ENCODE measurements at places on chromosomes 6 and 20.
A peak's percentile ranks its signal among the peaks of the same experiment; 100 is the strongest.

DNA sequence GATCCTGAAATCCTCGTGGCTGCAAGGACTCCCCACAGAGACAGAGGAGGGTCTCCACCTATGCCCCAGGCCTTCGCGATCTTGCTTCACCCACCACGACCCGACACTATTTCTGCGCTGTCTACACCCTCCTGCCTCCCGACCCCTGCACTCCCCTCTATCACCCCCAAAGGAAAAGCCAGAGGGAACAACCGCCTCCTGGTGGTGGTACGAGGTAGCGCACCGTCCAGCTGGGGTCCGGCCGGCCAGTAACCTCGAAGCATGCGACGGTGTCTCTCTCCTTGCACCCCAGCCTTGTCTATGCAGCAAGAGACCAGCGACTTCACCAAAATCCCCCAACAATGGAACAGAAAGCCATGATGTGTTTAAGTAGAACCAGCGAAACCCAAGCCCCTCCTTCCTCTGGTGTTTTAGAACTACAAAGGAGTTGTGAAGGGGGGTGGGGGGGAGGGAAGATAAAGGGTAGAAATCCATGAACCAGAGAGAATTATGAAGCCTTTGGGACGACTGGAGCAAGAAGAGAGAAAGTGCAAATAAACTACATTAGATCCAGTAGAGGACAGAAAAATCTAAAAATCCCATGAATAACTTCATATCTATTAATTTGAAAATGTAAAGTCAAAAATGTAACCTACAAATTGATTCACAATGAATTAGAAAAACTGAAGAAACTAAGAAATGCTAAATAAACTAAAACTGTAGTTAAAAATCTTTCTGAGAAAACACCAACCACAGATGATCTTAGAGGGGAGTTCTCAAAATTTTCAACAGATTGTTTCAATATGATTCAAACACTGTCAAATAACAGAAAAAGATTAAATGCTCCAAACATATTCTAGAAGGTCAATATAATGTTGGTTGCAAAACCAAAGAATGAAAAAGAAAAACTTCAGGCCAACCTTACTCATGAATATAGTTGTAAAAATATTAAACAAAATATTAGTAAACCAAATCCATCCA is 168.0 kb downstream of the CDK19 start:
- H3K27me3 ChIP-seq, result no peaks in the 10 kb centered on the region
- no peak for DNase-seq
- H3K27ac ChIP-seq, result no peak overlapping the region
- no peak overlapping the region for H3K4me3 ChIP-seq
- H3K36me3 ChIP-seq, result no peaks in the 10 kb centered on the region

- no peak overlapping the region for H3K4me3 ChIP-seq
- H3K27me3 ChIP-seq, result no peaks in the 10 kb centered on the region
- no peak for DNase-seq
- H3K27ac ChIP-seq, result no peak overlapping the region
Measured at GRCh38 chr6:166514196-166514595, 72.3 kb downstream of the RAMACL start.

DNA sequence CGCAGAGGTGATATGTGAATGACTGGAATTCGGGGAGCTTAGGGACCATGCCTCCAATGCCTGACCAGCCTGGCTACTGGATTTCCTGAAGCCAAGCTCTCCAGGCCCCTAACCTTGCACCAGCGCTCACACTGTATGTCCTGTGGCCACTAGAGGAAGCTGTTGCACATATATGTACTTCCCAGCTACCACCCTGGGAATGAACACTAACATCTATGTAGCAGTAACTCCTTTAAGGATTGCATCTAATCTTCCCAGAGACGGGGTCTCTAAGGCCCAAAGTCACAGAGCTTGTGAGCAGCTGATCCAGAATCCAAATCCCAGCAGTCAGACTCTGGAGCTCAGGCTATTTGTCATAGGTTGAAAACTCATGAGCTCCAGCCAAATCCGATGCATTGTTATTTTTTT is 20.4 kb upstream of the BPIFB1 start:
- H3K27me3 ChIP-seq, result no peaks in the 10 kb centered on the region
- no peak overlapping the region for H3K27ac ChIP-seq
- DNase-seq, result no peak
- H3K36me3 ChIP-seq, result no peaks in the 10 kb centered on the region

DNA sequence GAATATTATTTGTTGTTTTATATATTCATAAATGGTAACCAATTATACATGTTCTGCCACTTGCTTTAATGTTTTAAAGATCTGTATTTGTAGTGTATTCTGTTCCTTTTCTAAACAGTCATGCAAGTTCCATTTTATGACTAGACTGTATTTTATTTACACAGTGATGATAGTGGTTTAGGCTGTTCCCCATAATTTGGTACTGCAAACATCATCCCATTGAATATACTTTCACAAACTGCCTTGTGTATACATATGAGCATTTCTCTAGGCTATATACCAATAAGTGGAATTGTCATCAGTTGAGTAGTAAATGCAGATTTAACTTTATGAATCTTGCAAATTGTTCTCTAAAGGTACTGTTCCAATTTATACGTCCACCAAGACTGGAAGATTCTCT is 738.0 kb downstream of the EPHA7 start:
- no peak overlapping the region for H3K27ac ChIP-seq
- no peaks in the 10 kb centered on the region for H3K27me3 ChIP-seq
- no peaks in the 10 kb centered on the region for H3K4me1 ChIP-seq
- no peaks in the 10 kb centered on the region for H3K36me3 ChIP-seq

- peaks cover 37% of the 10 kb centered on the region for H3K4me1 ChIP-seq
- no peak for DNase-seq
- H3K27ac ChIP-seq, result no peak overlapping the region
Measured at GRCh38 chr20:41133709-41134361, 3.5 kb upstream of the PLCG1 start.

DNA sequence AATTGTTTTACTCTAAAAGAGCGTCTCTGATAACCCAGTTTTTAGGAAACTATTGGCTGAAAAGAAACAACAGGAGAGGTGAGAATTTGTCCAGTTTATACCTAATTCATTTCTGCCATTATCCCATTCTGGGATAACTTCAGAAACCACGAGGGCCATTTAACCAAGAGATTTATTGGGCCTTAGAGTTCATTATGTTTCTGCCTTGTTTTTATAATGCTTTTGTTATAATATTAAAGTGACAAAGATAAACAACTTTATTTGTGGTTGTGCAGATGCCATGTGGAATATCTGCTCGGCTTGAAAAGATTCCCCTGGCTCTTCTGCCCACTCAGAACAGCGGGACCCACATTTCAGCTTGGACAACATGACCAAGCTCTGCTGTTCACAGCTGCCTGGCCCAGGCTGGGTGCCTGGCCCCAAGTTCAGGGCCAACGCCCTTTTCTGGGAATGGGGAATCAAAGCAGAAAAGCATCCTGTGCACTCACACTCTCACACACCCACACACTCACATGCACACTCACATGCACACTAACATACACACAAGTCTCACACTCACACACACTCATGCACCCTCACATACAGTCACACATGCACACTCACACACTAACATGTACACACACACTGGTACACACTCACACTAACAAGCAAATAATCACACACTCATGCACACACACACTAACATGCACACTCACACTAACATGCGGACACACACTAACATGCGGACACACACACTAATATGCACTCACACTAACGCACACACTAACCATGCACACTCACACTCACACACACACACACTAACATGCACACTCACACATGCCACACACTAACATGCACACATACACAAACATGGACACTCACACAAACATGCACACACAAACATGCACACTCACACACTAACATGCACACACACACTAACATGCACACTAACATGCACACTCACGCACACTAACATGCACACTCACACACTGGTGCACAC is 86.7 kb upstream of the NEDD9 start:
- no peak for DNase-seq
- peaks cover 51% of the 10 kb centered on the region for H3K4me1 ChIP-seq
- no peak overlapping the region for H3K4me3 ChIP-seq
- no peaks in the 10 kb centered on the region for H3K36me3 ChIP-seq
- H3K27ac ChIP-seq, result peak overlapping the region; percentile 68

- peak overlapping the region; percentile 56 for H3K4me3 ChIP-seq
- no peak for DNase-seq
- H3K36me3 ChIP-seq, result no peaks in the 10 kb centered on the region
- H3K4me1 ChIP-seq, result peaks cover 37% of the 10 kb centered on the region
Measured at GRCh38 chr6:157236040-157236725, 87.1 kb downstream of the TMEM242 start.

DNA sequence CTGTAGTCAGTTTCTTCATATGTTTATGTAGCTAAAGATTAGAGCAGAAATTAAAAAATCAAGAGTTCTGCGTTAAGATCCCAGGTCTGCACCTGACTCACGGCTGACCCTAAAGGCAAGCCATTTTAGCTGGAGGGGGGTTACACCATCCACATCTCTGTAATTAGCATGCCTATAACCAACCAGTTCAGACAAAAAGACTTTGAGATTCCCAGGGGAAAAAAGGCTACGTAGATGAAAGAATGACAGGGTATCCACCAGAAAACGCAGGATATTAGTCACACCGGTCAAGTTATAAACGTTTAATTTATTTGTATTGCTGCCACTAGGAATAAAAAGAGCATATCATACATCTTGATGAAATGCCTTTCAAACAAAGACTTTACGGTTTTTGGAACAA is 299.1 kb downstream of the FOXC1 start:
- no peak overlapping the region for H3K27ac ChIP-seq
- H3K27me3 ChIP-seq, result no peaks in the 10 kb centered on the region
- no peaks in the 10 kb centered on the region for H3K36me3 ChIP-seq
- DNase-seq, result no peak
- H3K4me1 ChIP-seq, result peaks cover 10% of the 10 kb centered on the region

GRCh38 chr20:3239026-3239866 is at the start of gene SLC4A11:
TSS of gene SLC4A11 (minus strand) at chr20:3239190. CDS start at chr20:3239137, 53 bp downstream.
- no peak within 1 kb of the TSS for H3K27ac ChIP-seq
- DNase-seq, result no peak
- H3K4me1 ChIP-seq, result peaks cover 24% of the 10 kb centered on the region
- peaks cover 6% of the 10 kb centered on the region for H3K27me3 ChIP-seq

DNA sequence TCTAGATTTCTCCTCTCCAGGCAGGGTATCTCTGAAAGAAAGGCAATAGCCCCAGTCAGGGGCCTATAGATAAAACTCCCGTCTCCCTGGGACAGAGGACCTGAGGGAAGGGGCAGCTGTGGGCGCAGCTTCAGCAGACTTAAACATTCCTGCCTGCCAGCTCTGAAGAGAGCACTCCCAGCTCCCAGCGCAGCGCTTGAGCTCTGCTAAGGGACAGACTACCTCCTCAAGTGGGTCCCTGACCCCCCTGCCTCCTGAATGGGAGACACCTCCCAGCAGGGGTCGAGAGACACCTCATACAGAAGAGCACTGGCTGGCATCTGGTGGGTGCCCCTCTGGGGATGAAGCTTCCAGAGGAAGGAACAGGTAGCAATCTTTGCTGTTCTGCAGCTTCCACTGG is 556.9 kb downstream of the EPM2A start:
- DNase-seq, result no peak
- H3K27ac ChIP-seq, result no peak overlapping the region
- H3K4me1 ChIP-seq, result no peaks in the 10 kb centered on the region
- no peaks in the 10 kb centered on the region for H3K27me3 ChIP-seq
- H3K36me3 ChIP-seq, result no peaks in the 10 kb centered on the region
- H3K4me3 ChIP-seq, result no peak overlapping the region

GRCh38 chr6:159008656-159009288 is 8.8 kb upstream of the RSPH3 start:
- H3K27me3 ChIP-seq, result no peaks in the 10 kb centered on the region
- no peak for DNase-seq
- H3K4me3 ChIP-seq, result no peak overlapping the region
- no peaks in the 10 kb centered on the region for H3K4me1 ChIP-seq
- no peak overlapping the region for H3K27ac ChIP-seq

- H3K36me3 ChIP-seq, result no peaks in the 10 kb centered on the region
- no peak overlapping the region for H3K27ac ChIP-seq
- no peak overlapping the region for H3K4me3 ChIP-seq
- H3K27me3 ChIP-seq, result no peaks in the 10 kb centered on the region
Measured at GRCh38 chr6:50653253-50653652, 60.1 kb upstream of the TFAP2D start.
